ENCODE measurements at places on chromosomes 11 and 22.

DNA sequence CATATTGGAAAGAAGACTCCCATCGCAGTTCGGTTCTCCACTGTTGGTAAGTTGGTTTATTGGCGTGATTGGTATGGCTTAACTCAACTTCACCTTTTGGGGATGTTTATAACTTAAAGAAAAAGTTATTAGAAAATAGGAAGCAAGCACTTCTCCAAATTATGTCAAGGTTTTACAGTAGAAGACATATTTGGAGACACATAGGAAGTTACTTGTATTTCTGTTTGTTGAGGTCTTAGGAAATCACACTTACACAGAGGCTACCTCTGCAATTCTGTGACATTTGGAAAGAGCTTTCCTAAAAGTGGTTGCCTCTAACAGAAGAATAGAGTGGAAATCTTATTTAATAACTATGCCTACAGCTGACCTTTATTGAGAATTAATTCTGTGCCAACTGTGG lies 12.3 kb downstream of the CAT start:
- DNase-seq = no peak

- no peak for DNase-seq
These were observed 16.0 kb downstream of the PPIL2 start for GRCh38 chr22:21681566-21682370.

GRCh38 chr11:37496201-37496600 lies 898.2 kb upstream of the RAG2 start:
- DNase-seq = no peak

DNA sequence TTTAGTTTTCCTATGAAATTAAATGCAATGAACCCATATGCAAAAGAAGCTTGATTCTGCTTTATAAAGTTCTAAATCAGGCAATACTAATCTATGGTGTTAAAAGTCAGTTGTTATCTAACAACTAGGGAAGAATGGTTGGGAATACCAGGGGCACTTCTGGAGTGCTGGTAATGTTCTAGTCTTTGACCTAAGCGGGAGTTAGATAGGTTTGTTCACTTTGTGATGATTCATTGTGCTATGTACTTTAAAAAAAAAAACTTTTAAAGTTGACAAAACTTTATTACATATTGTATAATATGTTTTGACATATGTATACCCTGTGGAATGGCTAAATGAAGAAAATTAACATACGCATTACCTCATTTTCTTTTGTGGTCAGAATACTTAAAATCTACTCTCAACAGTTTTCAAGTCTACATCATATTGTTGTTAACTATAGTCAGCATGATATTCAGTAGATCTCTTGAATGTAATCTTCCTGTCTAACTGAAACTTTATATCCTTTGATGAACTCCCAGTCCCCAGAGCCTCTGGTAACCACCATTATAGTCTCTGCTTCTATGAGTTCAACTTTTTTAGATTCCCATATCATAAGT lies 39.2 kb downstream of the BIRC2 start:
- DNase-seq = no peak

DNA sequence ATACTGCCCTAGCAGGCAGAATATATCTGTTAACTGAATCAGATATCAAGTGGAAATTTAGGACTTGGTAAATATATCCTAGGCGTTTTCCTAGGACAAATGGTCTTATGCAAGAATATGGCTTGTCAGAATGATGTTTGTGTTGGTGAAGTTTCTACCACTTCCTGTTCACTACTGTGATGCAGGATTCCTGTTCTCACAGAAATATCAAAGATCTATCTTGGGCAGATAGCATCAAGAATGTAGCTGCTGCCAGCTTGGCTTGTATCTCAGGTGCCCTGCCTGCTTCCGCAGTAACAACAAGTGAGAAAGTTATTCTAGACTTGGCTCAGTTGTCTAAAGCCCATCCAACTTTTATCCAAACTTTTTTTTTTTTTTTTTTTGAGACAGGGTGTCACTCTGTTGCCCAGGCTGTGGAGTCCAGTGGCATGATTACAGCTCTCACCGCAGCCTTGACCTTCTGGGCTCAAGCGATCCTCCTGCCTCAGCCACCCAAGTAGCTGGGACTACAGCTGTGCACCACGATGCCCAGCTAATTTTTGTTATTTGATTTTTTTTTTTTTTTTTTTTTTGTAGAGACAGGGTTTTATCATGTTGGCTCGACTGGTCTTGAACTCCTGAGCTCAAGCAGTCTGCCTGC lies 61.3 kb downstream of the PPME1 start:
- DNase-seq = no peak

DNA sequence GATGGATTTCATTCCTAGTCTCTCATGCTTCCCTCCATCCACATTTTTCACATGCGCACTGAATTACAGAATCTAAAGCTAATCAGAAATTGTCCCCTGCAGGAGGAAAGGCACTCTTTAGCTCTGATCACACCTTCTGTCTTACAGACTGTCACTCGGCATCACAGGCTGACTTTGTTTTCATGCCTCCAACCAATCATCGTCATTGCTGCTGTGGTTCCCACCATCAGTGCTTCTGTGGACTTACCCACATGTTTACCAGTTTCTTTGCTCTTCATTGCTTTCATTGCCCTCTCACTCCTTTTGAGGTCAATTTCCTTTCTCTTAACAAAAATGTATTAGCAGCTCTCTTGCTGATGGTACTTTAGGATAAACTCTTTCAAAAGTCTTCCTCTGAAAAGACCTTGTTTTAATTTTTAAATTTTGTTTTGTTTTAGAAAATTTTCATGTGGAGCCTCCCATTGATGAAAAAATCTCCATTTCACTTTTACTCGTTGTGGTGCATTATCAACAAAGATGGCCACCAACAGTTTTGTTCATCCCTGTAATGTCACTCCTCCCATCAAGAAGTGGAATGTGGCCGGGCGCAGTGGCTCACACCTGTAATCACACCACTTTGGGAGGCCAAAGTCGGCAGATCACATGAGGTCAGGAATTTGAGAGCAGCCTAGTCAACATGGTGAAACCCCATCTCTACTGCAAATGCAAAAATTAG lies 20.2 kb upstream of the TREH start:
- no peak for DNase-seq

- DNase-seq = peak; percentile 49
These were observed 1.2 kb upstream of the HSPA8 start for GRCh38 chr11:123062892-123063825.

Data from tibial artery (tissue), 4 donors.